ENCODE measurements at places on chromosomes 13 and 19.

DNA sequence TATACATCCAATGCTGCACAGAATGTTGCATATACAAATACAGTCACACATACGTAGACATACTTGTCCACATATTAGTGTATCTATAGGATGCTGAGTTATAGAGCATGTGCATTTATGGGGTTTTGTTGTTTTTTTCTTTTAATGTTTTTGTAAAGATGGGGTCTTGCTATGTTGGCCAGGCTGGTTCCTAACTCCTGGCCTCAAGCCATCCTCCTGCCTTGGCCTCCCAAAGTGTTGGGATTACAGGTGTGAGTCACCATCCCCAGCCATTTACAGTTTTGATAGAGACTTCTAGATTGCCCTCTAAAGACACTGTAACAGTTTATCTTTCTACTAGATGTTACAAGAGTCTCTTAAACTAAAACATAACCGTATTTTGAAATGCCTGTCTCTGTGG is 14.3 kb downstream of the HNRNPUL1 start:
- DNase-seq, result no peak

GRCh38 chr19:41888926-41889325 is 5.9 kb downstream of the ARHGEF1 start:
- DNase-seq, result no peak

DNA sequence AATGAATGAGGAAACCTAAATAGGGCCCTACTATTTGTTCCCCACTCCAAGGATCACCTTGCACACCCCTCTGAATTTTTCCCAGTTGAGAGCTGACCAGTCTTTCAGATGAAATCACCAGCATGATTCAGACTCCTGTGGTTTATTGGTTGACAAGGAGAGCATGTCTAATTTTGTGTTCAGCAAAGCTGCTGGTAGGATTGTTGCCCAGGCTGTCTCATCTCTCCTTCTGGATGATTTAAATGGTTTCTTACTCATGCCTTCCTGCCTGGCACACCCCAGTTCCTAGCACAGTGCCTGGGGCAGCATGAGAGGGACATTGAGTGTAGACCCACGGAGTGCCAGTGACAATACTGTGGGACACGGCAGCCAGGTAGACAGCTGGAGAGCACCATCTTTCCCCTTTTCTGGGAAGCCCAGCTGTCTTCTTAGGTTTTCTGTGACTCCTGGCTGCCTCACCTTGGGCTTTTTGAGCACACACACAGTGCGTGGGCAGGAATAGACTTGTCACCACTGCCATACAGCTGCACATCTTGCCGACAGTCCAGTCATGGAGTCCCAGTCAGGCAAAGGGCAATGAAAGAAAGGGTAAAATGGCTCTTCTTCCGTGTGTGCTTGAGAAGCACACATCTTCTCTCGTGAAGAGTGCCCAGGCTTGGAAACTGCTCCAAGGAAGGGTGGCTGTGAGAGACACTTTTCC is 12.3 kb downstream of the FGF9 start:
- no peak for DNase-seq

GRCh38 chr19:43526884-43527859 is at the start of gene ETHE1:
Gene ETHE1, minus strand, starts transcription at chr19:43527201. Its CDS starts 24 bp downstream, at chr19:43527177.
- DNase-seq, result peak; percentile 52

GRCh38 chr19:5124111-5124855 is 155.4 kb downstream of the KDM4B start:
- no peak for DNase-seq

- no peak for DNase-seq
Observed at GRCh38 chr19:4449022-4449638, 8.5 kb downstream of the UBXN6 start.

GRCh38 chr13:93603043-93603442 is 376.4 kb downstream of the GPC6 start:
- no peak for DNase-seq

- DNase-seq, result no peak
Observed at GRCh38 chr13:23620613-23621315, 50.6 kb downstream of the TNFRSF19 start.

- DNase-seq, result no peak
Observed at GRCh38 chr13:72851678-72852014, 69.7 kb downstream of the PIBF1 start.

GRCh38 chr13:22696433-22696832 is 484.3 kb upstream of the SGCG start:
- no peak for DNase-seq

DNA sequence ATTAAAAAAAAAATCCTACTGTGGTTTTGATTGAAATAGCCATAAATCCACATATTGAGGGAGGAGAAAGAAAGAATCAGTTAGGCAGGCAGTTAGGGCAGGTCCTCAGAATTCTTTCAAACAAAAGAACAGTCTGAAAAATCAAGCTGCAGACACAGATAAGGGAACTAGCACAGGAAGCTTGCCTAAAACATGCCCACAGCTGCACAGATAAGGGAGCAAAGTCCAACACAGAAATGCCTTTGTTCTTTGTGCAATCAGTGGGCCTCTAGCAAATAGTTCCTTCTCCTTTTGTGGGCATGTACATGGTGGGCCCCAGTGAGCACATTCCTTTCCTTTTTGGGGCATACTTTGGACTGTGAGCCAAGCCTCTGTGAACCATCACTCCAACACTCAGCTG is 42.7 kb downstream of the UTP14C start:
- DNase-seq, result no peak

GRCh38 chr19:18718015-18718526 is 34.6 kb downstream of the CRTC1 start:
- DNase-seq, result no peak

DNA sequence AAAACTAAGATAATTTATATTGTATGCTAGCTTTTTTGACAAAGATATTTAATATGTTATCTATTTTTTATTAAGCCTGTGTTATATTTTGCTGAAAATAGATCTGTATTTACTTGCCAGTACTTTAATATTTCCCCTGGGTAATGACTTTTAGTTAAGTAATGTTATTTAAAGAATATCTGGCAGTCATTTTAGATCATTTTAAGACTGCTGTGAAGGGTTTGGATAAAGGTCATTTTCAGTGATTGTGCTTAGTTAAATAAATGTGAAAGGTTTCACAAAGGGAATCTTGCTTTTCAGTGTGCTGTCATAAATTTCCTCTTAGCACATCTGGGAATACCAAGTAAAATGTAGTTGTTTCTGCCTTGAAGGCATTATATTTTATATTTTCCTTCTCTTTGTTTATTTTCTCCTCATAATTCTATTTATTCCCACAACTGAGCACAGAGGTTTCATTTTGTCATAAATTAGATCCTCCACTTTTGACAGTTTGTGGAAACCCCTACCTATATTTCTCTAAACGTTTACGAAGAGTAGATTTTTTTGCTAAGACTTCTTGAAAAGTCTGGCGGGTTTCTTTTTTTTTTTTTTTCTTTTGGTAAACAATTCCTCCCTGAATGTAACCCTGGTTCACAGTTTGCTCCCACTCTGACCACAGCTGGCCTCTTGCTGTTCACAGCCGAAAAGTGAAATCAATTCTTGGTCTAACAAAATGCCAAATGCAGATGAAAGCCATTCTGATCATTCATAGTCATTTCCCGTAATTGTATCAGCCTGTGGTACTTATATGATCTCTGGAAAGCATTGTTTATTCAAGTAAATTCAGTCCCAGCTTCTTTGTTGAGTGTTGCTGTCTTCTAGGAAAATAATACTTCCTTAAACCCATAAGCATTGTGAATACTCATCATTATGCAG is 87.8 kb downstream of the MAB21L1 start:
- DNase-seq, result no peak

DNA sequence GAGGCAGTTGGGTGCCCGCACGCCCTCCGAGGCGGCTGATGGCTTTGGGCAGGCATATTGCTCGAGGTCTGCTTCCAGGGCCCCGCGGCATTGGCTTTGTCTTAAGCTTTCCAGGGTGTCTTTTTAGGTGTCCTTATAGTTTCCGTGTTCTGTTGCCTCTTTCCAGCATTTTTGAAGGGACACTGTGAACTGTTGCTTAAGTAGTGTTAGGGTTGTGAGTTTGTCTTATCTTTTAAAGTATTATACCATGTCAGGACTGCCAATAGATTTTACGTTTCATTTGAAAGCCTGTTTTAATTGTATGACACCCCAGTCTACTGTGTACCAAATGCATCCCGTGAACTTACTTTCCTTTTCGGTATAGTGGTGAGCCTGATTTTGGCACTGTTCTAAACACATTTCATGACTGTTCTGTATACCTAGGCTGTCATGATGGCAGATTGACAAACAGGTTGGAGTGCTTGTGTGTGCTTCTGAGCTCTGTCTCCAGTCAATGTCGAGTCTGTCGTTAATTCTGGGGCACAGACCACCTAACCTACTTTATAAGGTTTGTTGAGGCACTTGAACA is 656 bp downstream of the PCCA start:
- DNase-seq, result no peak

DNA sequence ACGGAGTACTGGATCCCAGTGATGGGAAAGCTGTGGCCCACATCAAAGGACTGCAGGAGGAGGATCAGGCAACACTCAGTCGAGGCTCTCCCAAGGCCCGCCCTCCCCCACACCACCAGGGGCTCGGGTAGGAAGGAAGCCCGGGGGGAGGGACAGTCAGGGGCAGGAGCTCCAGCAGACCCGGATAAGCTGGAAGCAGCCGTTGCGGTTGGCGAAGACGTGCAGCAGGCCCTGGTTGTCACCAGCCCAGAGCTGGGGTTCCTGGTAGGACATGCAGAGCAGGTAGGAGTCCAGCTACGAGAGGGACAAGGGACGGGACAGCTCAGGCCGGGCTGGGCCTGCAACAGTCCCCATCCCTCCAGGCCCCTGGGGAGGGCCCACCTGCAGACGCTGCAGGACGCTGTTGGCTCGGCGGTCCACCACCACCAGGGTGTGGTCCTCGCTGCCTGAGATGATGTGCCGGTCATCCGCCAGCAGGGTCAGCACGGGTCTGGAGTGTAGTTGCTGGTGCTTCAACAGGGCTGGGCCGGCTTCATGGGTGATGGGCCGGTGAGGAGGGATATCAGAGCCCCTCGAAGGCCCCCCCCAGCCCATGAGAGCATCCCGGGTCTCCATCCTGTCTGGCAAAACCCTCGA is 1.9 kb downstream of the GNG14 start:
- no peak for DNase-seq

DNA sequence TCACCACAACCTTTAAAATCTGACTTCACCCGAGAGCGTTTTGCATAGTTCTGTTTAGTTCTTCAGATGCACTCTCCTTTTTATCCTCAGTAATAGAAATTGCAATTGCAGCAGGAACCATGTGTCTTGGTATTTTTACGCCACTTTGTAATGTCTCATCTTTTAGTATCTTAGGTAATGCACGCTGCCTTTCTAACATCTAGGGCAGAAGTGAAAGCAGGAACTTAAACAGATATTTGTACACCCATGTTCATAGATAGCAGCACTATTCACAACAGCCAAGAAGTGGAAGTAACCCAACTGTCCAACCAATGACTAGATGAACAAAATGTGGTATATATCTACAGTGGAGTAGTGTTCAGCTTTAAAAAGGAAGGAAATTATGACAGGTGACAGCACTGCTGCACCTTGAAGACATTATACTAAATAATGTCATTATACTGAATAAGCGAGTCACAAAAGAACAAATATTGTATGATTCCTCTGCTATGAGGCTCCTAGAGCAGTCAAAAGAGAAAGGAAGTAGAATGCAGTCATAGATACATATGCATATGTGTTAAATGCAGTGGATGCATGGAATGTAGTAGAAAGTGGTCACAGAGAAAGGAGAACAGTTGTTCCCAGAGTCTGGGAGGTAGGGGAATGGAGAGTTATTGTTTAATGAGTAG is 105.9 kb upstream of the GJB6 start:
- no peak for DNase-seq

GRCh38 chr19:18967358-18968146 is 26.5 kb upstream of the HOMER3 start:
- DNase-seq, result no peak

DNA sequence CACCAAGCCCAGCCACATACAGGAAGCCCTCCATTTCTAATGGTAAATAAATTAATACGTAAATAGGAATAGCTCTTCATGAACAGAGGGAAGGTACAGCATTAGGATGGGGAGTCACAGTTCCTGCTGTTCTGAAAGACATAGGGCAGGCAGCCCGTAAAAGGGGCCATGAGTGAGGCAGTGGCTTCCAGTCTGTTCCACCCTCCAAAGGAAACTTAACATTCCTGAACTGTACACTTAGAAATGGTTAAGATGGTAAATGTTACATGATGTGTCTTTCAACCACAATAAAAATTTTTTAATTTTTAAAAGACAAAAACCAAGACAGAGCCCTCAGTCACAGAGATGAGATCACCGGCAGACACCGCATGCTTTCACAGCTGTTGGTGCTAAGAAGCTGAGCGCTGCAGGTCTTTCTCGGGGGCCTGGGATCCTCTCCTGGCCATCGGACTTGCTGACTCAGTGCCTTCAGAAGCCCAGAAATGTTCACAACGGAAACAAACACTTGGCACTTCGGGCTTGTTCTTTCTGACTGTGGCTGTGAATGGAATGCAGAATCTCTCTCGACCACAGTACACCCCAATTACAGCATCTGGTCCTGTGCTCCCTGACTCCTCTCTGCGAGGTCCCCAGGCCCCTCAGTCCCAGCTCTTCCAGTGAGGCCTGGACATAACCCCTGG is 36.4 kb downstream of the EPS15L1 start:
- DNase-seq, result no peak

- no peak for DNase-seq
Observed at GRCh38 chr13:33550885-33551284, 265.3 kb upstream of the STARD13 start.
